ENCODE measurements at places on chromosomes 2 and 18. TPM values are rescaled to one million over a fixed set of nuclear protein-coding genes. Genes with fewer than 3 reads are reported as not detected.

Gene SCTR
- not detected for polyA plus RNA-seq

Gene CHST9
- 0.20 TPM for polyA plus RNA-seq

DNA sequence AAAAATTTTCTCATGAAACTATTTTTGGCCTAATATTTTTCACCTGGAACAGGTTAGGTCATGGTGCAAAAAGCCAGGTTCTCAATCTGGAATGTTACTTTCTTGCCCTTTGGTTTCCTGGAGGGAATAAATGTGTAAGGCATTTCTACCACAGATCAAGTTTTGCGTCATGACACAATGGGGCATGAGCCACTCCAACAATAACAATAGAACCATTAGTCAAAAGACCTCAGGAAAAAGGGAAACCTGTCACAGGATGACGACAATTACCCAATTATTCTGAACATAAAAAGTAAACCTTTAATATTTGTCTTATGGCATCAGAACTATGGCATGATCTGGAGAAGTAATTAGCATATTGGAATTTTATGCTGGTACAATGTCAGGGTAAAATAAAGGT lies 88.2 kb upstream of the HNRNPA3 start:
- DNase-seq: no peak

DNA sequence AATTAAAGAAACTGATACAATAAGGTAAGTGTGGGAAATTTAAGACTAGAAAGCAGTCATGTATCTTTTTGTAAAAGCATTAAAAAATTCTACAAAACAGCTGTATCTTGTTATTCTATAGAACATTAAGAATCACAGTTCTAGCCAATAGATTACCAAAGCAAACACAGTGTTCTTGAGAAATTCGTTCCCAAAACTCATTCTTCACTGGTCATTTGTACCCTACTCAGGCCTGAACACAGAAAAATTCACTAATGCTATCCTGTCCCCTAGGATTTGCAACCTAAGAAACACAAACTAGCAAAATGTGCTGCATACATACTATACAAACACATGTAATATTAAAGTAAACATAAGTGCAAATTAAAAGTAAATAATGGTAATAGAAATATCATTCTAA lies 29.1 kb downstream of the ERMN start:
- no peak for DNase-seq

Data from brain (organoid and tissue), 16 donors.